ENCODE measurements at places on chromosomes 6 and 20.

GRCh38 chr20:3753098-3753497 is 14.5 kb downstream of the ADISSP start:
- DNase-seq: peak; percentile 69

- no peak for DNase-seq
Measured at GRCh38 chr6:14001329-14002012, 76.7 kb downstream of the RNF182 start.

DNA sequence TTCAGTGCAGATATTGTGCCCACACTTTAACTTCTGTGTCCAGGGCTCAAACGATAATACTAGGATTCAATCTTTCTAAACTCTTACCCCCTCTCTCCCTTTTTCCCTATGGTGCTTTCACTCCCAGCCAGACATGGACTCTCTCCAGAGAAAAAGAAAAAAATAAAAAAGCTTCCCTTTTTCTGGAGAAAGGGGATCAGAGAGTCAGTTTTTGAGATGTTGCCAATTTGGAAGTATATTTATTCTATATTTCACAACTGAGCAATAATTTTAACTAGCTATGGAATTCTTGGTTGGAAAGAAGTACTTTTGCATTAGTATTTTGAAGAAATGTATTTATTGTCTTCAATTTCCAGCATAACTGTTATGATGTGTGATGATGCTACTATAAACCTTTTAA is 72.2 kb upstream of the ZFP64 start:
- no peak for DNase-seq

DNA sequence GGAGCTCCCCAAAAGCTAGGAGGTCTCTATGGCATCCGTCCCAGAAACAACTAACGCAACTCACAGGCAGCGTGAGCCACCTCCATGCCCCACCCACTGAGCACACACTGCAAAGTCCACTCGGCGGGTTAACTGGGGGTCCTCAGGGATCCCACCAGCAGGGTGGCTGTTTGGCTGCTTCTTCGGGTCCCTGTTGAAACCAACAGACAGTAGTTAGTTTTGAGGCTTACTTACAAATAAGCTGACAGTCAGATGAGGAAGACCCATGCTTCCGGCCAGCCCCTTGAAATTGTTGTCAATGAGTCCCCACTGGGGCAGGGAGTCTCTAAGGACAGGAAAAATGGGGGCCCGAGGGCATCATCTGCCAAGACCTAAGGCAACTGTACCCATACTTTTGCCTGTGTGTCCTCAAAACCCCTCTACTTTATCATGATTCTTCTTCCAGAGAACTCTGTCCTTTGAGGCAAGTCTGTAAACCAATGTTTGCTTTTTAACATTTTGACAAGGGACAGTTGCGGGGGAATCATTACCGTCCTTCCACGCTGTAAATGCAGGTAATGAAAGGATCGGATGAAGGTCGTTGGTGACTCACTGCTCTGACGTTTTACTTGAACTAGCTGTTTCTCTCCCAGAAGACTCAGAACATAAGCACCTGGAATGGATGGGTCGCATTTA is 2.2 kb upstream of the PCK1 start:
- DNase-seq: no peak

- no peak for DNase-seq
Measured at GRCh38 chr6:7270320-7271204, 42.4 kb downstream of the SSR1 start.

DNA sequence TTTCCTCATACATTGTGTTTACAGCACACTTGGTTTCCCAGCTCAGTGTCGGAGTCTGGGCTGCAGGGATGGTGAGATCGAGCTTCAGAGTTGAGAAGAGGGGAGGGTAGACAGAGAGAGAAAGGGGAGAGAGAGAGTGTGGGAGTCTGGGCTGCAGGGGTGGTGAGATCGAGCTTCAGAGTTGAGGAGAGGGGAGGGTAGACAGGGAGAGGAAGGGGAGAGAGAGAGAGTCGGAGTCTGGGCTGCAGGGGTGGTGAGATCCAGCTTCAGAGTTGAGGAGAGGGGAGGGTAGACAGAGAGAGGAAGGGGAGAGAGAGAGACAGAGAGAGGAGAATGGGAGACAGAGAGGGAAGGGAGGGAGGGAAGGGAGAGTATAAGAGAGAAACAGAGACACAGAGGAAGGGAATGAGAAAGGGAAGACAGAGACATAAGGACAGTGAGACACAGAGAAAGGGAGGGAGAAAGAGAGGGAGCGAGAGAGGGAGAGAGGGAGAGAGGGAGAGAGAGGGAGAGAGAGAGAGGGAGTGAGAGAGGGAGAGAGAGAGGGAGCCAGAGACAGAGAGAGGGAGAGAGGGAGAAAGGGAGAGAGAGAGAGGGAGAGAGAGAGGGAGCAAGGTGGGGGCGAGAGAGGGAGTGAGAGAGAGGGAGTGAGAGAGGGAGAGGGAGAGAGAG is 222.7 kb upstream of the GMDS start:
- no peak for DNase-seq

GRCh38 chr6:1591926-1592325 is 17.8 kb upstream of the FOXC1 start:
- no peak for DNase-seq

Measured in renal pelvis (tissue), 12 donors.